ENCODE measurements at places on chromosomes 1 and 21.

DNA sequence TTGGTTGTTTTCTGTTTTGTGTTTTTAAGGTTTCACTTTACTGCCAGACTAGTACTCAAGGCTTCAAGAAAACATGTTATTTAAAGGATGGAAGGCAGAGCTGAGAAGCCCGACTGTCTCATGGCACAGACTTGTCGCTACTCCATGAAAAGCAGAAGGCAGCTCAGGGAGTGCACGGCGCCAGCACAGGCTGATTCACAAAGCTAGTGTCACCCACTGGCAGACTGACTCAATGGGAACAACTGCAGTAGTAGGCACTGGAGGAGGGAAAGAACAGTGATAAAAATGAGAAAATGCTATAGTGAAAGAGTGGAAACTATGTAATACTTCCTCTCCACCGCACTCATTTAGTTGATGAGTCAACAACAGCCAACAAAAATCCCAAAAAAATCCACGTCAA is 14.7 kb downstream of the HSF2BP start:
- DNase-seq = no peak

DNA sequence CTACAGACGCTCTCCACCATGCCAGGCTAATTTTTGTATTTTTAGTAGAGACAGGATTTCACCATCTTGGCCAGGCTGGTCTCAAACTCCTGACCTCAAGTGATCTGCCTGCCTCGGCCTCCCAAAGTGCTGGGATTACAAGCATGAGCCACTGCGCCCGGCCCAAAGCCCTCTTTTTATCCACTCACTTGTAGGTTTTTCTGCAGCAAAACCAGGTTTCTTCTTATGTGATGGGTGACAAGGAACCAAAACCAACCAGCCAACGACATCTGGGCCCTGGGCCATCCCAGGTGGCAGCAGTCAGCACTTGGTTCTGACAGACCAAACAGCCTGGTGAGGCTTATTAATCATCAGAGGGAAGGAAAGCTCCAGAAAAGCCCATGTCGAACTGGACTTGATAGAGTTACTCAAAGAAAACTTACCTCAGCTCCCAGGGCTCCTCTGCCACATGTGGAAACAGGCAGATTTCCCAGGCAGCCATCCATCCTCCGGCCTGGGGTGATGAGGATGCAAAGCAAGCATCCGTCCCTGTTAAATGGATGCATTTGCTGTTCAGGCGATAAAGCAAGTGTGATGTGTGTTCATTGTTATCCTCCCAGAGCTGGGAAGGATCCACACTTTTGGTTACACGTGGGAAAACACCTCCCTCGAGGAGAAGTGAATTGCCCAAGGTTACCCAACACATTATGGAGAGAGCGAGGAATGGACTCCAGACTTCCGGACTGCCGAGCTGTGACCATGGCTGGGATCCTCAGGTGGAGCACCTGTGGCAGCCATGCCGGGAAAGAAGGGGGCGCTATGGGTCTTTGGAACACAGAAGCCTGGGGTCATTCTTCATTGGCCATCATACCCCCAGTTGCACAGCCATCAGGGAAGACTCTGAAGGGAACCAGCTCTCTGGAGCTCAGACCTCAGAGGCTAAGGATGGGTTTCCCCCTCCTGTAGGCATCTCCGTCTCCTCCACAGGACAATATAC is 118.8 kb downstream of the HUNK start:
- no peak for DNase-seq

DNA sequence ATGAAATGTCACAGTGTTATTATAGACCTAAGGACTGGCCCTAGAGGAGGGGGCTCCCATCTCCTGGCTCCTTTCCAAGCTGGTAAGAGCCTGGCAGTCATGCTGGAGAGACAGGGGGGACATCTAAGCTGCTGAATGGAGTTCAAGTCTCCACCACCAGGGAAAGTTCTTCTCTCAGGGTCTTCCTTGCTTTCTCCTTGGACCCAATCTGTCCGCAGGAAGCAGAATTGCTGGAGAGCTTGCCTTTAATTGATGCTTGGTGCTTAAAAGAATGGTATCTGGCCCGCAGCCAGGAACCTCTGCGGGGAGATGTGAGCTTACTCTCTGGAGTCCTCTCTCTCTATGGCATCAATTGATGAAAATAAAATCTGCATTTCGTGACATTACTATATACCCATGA is 25.1 kb downstream of the IRF2BP2 start:
- no peak for DNase-seq

DNA sequence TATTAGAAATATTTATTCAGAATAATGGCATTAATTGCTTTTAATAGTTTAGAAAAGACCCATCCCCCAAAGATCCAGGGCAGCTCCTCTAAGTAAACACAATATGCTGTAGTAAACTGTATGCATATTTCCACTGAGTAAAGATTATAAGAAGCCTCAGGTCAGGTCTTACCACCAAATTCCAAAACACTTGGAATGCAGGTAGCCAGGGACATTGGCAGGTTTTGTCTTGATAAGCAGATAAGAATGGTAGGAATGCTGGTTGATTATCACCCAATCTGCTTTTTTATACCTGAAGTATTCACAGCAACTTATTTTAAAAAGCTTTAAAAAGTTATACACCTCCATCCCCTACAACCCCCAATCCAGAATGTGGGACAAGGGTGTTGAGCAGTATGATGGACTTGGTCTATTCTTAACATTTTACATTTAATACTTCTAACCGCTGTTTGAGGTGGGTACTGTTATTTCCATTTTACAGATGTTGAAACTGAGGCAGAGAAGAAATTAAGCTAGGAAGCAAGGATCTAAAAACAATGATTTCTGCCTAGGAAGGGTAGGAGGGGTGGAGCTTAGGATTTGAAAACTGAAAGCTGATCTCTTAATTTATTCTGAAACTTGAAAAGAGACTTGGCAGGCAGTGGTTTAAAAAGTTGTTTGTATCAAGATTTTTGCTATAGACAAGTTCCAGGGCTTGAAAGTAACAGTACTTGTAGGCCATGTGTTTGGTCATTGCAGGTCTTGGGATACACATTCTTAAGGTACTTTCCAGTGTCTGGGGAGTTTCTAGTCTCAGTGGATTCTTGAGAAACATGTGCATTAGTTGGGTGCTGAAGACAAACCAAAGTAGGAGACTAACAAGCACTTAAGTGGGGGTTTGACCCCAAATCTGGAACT is 15.6 kb upstream of the THEM4 start:
- no peak for DNase-seq

DNA sequence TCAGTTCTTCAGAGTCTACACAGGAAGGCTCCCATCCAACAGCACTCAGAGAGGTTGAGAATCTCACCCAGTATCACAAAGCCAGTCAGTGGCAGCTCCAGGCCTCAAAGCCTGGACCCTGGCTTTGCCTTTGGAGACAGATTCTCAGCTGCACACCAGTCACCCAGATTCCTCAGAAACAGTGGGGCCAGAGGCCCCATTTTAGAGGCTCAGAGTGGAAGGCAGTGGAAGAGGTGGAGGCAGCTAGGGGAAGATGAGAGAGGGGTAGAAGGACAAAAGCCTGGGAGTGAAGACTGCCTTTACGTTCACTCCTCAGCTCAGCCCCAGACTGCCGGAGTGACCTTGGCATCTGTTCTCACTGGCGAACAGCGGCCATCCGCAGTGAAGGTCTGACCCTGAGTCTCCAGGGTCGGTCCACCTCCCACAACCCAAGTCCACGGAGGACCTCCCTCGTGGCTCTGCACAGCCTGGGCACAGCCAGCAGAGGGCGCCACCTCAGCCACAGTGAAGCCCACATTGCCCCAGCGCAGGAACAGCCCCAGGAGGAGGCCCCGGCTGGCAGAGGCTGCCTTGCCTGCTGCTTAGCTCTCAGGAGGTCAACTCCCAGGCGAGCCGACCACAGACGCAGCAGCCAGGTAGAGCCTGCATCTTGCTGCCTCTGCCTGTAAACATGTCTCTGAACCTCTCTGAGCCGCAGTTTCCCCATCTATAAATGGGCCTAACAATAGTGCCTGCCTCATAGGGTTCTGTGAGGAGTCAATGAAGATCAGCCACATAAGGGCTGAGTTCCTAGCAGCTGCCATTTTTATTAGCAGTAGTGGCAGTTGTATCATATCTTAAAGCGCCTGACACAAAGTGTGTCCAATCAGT is 5.9 kb upstream of the FNDC5 start:
- DNase-seq = no peak

GRCh38 chr1:56578138-56578962 is 1.0 kb downstream of the PLPP3 start:
- DNase-seq = no peak

DNA sequence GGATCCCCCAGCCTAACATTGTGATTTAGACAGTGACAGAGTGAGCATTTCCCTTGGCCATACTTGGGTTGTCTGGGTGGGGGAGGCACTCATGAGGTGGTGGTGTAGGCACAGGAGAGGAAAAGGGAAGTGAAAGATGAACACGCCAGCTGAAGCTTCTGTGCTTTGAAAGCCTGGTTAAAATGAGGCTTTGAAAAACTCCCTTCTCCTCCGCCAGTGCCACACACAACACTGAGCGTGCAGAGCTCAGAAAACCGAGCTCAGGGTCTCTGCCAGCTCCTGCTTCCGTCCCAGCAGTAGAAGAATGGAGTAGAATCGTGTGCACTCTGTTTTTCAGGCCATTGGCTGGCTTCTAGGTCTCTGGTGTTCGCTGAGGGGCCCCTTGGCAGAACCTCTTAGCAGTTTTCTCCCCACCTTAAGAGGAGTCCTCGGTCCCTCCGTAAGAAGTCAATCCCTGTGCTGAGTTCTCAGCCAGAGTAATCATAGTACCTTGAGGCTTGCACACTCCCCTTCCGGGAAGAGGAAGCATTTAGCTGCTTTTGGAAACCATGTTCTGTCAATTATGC is 12.9 kb downstream of the PLEKHM2 start:
- DNase-seq = peak; percentile 15

GRCh38 chr21:29092102-29092959 is 18.9 kb upstream of the CCT8 start:
- no peak for DNase-seq

DNA sequence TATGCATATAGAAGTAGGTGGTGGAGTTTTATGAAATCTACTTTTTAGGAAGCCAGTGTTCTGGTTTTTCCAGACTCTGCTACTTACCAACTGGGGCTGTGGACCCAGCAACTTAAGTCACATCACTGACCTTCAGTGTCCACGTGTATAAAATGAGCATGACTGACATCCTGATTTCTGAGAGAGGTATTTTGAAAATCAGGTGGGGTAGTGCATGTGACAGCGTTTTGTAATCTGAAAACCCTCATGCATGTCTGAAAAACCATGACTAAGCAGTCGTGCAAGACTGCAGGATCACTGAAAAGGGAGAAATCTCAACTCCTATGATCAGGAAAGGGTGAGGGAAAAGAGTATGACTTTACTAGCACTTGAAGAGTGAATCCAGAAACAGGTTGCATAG is 26.1 kb downstream of the CR1L start:
- DNase-seq = no peak

DNA sequence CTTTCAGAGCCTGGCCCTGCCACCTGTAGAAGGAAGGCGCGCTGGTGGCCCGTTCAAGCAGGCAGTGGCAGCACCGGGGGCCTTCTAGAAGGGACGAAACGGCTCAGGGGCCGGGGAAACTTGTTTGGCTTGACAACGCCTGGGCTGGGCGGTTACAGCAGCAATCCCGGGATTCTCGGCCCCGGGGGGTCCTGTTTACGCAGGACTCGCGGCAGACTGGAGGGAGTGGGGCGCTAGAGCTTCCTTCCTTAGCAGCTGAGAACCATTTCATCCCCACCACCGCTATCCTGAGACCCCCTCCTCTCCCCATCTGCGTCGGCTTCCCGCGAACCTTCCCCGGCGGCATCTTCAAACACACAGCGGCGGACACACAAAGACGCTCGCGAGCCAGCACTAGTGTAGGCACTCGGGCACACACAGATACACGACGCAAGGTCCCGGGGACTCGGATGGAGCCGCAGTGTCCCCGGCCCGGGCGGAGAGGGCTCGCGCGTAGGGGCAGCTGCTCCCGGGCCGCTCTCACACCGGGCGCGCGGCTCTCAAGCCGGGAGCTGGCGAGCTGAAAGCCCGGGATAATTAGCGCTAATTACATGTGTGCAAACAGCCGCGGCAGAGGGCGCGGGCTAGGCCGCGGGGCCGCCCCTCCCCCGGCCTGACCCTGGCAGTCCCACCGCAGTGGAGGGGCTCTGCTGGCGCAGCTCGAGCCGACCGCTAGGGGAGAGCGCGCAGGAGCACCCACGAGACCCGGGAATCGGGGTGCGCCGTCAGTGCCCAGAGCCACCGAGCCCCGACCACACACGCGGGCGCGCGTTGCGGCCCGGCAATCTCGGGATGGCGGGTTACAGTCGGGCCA is 271.4 kb downstream of the FOXD2 start:
- no peak for DNase-seq

DNA sequence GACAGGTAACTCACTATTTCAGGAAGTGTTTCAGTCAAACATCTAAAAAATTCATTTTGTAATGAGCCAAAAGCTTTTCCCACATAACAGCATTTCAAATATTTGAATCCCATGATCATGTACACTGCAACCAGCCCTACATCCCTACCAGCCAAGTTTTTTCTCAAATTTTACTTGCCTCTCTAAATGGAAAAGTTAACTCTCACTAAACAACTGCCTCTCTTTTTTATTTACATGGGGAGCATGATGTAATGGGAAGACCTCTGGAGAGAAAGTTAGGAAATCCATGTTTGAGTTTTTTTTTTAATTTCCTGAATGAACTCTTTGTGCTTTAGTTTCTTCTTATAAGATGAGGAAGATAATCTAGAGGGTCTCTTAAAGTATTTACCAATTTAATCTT is 70.5 kb downstream of the TTLL7 start:
- DNase-seq = no peak

DNA sequence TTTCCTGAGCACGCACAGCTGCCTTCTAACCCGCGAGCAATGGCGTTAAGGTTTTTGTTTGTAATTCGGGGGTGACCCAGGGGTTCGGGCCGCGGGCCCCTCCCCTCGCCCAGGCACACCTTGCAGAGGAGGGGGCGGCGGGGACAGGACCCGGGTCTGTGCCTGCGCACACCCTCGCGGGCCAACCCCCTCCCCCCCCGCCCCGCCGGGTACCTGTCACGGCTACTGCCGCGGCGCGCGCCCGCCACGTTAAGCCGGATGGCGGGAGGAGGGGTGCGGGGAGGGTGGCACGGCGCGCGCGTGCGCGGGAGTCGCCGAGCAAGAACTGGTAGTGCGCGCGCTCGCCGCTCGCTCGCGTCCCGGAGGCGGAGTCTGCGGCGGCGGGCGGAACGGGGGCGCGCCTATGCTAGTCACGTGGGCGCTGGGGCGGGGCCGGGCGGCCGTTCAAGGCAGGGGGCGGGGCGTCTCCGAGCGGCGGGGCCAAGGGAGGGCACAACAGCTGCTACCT is at the start of gene TPTE:
Gene TPTE (plus strand): TSS at position 493 of the 508 bp plus-strand sequence. CDS start 17,141 bp downstream, outside the sequence.
- DNase-seq = no peak

GRCh38 chr1:3984586-3984985 is 84.5 kb upstream of the C1orf174 start:
- DNase-seq = no peak

DNA sequence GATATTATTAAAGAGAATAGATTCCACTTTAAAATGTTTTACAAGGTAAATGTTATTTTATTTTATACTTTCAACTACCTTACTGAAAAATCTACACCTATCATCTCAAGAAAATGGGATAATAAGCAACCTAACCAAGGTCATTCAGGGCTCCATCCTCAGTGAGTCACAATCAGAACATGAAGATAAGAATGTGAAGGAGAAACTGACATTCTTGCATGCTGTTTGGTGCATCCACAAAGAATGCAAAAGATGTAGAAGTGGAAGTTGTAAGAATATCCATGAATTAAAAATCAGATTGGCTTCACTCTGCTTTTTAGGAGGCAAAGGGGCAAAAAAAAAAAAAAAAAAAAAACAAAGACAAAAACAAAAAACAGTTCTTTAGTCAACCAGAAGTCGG is 6.5 kb downstream of the WARS2 start:
- no peak for DNase-seq
